C1 segment of cervical spinal cord (tissue), 14 donors: ENCODE measurements at places on chromosomes 1 and 21.

DNA sequence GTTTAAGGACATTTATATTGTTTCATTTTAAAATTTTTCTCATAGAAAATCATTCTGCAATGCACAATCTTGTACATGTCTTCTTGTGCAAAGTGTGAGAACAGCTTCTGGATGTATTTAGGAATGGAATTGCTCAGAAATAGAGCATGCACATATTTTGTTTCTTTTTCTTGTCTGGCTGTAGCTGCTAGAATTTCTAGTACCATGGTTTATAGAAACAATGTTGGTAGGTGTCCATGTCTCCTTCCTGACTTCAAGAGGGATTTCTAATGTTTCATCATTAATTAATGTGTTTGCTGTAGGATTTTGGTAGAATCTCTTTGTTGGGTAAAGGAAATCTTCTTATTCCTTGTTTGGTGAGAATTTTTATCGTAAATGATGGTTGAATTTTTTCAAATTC lies 99.0 kb downstream of the RYR2 start:
- no peak for DNase-seq

- peak; percentile 24 for DNase-seq
Observed at GRCh38 chr1:174160109-174160473, 771 bp downstream of the RABGAP1L start.

GRCh38 chr1:96362623-96363022 lies 359.0 kb upstream of the PTBP2 start:
- DNase-seq, result no peak

DNA sequence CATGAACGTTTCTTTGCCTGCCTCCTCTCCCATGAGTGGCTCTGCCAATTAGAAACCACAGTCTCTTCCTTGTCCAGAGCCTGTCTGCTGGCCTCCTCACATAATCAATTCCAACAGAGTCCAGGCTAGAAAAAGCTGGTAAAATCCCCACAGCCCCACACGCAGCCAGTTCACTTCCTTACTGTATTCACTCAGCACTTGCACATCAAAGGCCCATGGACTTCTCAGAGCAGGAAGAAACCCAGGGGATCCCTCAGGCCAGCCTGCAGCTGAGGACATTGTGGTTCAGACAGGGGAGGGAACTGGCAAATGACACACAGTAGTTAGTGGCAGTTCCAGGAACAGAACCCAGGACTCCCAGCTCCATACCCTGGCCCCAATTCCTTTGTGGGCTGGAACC lies 171.6 kb upstream of the EDN2 start:
- DNase-seq, result no peak

DNA sequence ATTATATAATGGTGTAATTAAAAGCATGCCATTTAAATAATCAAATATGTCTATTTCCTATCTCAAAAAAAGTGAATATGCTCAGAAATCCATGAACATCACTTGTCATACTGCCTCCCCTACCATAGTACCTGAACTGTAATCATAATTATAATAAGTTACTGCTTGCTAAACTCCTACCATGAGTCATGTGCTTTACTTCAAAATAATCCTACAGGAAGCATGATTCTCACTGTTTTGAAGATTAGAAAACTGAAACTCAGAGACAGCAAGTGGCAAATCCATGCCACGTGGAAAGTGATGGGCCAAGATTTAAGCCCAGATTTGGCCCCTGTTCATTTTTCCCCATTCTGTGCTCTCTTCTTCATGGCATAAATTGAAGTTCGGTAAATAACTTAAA lies 5.2 kb downstream of the LRRC7 start:
- no peak for DNase-seq

GRCh38 chr1:201551877-201552731 lies 13.2 kb downstream of the NAV1 start:
- DNase-seq, result peak; percentile 42

DNA sequence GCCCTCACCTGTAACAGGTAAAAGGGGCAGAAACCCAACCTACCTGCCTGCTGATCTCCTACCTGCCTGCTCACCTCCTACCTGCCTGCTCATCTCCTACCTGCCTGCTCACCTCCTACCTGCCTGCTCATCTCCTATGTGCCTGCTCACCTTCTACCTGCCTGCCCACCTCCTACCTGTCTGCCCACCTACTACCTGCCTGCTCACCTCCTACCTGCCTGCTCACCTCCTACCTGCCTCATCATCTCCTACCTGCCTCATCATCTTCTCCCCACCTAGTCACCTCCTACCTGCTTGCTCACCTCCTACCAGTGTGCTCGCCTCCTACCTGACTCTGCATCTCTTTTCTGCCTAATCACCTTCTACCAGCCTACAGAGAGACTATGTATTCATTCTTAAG lies 452.9 kb downstream of the MATN1 start:
- DNase-seq, result no peak

DNA sequence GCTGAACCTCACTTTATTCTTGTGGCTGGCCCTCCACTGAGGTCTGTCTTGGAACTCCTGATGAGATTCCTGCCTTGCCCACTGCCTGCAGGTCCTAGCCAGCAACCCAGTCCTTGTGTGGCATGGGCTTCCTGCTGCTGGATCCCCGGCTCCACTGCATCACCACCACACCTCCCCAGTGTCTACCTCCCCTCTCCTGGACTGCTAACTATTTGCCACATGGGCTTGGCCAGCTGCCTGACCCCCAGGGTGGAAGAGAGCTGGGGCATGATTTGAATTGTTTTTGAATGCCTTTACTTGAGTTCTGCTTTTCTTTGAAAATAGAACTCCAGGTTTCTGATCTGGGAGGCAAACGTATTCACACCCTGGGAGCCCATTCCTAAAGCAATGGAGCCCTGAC lies 41.2 kb downstream of the SPAG17 start:
- DNase-seq, result no peak

GRCh38 chr1:104195395-104195794 lies 445.7 kb downstream of the AMY1C start:
- no peak for DNase-seq

DNA sequence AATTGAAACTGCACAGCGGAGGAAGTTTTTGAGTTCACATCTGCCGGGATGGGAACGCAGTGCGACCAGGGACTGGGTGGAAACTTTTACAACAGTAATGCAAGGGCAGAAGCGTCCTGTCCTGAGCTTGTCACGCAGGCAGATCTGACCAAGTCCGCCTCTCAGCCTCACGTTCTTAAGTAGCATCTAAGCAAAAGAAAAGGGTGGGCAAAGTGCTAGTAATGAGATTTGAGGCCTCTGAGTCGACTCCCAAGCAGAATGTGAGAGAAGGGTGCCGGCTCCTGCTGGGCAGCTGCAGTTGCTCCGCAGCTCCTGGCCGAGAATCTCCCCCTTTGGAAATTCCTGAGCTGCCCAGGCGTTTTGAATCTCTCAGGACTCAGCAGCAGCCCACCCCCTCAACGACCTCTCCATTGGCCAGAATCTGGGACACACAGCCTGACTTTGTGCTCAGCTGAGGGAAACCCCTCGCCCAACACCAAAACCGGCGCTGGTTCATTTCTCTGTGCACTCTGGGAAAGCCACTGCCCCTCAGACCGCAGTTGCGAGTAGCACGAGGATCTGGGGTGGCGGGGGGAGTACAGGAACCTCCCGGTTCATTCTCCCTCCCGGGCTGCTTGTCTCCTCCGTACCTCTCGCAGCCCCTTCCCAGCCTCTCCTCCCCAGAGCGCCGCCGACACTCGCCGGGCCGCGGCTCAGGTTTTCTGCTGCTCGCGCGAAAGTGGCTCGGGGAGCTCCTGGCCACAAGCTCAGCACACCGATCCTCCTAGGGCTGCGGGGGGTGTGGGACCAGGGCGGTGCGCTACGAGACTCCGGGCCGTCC lies 913 bp upstream of the S1PR1 start:
- peak; percentile 63 for DNase-seq

DNA sequence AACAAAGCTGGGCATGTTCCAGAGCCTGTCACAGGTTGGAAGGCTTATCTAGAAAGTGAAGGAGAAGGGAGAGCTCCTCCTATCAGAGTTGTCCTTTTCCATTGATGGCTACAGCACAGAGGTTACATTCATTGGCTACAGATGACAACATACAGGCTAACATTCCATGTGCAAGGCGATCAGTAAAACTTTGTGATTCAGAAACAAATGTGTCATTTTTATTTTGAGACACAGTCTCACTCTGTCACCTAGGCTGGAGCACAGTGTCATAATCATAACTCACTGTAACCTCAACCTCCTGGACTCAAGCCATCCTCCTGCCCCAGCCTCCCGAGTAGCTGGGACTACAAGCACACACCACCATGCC lies 32.6 kb downstream of the TRIM67 start:
- no peak for DNase-seq

DNA sequence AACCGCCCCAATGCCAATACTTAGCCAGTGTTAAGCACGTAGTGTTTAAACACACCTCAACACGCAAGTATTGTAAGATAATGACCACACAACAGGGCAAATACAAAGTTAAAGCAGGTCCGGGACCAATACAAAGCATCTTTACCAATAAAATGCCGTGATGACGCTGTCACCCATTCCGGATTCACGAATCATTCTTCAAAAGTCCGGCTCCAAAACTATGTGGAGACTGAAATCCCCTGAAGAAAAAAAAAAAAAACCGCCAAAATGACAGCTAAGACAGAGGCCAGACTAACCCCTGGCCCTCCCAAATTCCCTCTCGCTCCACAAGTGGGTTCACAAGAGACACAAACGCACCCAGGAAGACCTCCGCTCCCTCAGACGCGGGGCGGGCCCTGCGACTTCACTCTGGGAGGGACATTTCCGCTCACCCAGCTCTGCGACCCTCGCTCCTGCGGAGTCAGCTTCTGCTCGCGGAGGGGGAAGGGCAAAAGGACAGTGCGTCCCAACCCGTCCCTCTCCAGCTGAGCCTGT lies 625 bp upstream of the DARS2 start:
- no peak for DNase-seq

- no peak for DNase-seq
Observed at GRCh38 chr1:112957133-112957812, 1.3 kb upstream of the SLC16A1 start.

- DNase-seq, result no peak
Observed at GRCh38 chr1:22975694-22976093, 3.0 kb upstream of the LACTBL1 start.

DNA sequence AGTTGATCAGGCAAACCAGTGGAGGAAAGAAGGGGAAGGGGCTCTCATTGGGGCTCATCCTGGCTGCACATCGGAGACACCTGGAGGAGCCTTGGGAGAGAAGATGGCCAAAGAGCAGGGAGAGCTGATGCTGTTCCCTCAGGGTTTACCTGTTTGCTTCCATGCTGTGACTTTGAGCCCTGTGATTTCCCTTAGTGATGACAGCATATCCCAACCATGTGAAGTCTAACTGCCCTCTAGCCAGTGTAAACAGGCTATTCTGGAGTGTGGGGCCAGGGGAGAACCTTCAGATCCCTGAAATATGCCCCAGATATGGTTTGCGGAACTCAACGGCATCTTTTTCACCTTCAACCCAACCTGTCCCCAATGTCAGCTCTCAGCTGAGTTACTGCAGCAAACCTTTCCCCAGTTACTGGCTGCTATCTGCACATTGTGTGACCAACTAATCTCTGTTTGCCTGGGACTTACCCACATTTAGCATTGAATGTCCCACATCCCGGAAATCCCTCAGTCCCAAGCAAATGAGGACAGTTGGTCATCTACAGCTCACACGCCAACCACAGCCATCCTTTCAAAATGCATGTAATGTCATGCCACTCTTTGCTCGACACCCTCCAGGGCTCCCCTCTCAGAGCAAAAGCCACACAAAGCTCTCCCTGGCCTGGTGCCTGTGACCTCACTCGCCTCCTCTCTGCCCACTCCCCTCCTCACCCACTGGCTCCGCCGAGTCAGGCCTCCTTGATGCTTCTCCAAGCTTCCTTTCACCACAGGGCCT lies 242.3 kb downstream of the KCNJ6 start:
- no peak for DNase-seq

DNA sequence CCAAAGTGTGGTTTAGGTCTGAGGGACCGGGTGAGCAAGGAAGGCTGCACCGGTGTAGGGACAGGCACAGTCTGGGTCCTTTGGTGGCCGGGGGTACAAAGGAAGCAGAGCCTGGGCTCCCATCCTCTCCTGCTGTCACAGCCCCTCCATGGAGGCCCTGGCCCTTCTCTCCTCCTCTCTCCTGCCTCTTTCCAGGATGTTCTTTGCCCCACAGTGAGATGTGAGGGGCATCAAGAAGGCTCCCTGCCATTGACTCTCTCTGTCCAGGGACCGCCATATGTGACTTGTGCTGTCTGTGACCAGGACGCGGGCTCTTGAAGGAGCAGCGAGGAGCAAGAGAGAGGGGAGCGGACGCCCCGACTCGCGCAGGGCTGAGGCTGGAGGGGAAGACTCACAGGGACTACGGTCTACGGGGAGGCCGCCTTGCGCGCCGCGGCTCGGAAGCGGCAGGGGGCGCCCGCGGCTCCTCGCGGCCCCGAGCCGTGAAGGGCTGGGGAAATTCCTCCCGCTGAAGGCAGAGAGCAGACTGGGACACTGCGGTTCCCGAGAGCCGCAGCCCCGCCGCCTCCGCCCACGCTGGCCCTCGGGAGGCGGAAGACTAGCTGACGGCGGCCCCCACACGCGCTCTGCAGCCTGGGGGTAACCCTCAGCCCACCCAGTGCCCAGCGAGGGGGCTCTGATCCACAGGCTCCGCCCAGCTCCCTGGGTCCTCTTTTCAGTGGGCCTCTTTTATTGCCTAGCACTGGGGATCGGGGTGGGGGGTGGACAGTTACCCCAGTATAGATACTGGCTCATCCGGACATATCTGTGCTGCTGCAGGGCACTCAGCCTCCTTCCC lies 40.8 kb downstream of the MAB21L3 start:
- peak; percentile 63 for DNase-seq

- no peak for DNase-seq
Observed at GRCh38 chr1:102050556-102050955, 53.8 kb upstream of the OLFM3 start.

GRCh38 chr1:241612533-241613477 lies 27.4 kb downstream of the CHML start:
- no peak for DNase-seq

- DNase-seq, result no peak
Observed at GRCh38 chr1:41015897-41016470, 5.5 kb downstream of the SLFNL1 start.

DNA sequence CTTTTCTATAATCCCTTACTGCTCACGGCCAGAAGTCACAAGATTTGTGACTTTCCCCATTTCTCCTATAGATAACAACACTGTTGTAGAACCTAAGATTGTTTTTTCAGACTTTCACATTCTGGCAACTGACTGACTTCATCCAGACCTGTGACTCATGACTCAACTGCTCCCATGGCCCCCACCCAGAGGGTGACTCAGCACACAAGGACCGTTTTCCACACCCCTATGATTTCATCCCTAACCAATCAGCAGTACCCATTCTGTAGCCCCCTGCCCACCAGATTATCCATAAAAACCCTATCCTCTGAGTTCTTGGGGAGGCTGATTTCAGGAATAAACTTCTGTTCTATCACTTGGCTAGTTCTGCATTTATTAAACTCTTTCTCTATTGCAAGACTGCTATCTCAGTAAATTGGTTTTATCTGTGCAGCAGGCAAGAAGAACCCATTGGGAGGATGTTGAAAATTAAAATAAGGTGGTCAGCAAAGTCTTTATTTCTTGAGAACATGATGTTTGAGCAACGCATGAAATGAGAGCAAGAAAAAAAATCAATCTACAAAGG lies 79.7 kb downstream of the NGF start:
- no peak for DNase-seq
